D341Med (cell line): ENCODE measurements at places on chromosomes 5 and 9.
A peak's percentile ranks its signal among the peaks of the same experiment; 100 is the strongest.

- DNase-seq = no peak
These were observed 424.6 kb upstream of the KLF4 start for GRCh38 chr9:107914151-107914550.

- no peak for DNase-seq
These were observed 35.1 kb downstream of the MRPL36 start for GRCh38 chr5:1764606-1764960.

DNA sequence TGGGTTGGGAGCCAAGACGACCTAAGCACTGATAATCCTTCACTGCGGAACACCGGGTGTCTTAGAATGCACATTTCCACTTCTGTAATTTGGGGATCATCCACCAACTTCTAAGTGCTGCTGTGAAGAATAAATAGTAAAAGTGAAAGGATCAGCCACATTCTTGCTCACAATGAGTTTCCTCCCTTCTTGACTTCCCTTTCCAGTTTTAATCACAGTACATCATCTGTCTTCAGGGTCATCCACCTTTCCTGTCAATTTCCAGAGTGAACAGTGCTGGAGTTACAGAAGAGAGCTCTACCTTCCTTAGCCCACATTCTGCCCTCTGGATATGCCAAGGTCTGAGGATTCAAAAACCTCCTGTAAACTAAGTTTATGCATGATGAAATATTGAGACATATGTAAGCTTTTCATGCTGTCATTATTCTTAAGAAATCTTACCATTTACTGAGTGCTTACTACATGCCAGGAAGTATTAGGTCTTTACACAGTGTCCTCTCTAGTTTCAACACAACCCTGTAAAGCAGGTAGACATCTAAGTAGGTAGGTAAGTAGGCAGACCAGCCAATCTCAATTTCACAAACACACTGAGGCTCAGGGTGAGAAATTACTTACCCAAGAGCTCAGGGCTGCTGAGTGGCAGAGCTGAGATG is 105.2 kb downstream of the CDK5RAP2 start:
- no peak for DNase-seq

- DNase-seq = no peak
These were observed 28.8 kb downstream of the RAB14 start for GRCh38 chr9:121172726-121173487.

GRCh38 chr5:103624035-103624480 is 61.5 kb upstream of the NUDT12 start:
- no peak for DNase-seq

DNA sequence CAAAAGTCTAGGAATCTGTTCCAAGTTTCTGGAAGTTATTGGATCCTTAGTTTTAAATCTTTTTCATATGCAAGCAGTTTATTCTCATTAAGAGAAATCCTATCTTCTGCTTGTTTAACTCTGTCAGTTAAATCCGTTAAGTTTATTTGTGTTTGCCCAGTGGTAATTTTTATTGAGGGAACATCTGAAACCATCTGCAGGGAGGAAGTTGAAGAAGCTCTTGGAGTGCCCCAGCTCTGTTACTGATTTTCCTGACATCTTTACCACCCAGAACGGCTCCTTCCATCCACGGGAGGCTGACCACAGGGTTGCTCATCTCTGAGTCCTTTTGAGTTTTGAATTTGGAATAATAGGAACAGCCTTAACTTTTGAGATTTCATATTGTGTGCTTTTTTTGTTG is 99.9 kb upstream of the ZNF618 start:
- DNase-seq = no peak

GRCh38 chr5:81856948-81857928 is 106.3 kb upstream of the SSBP2 start:
- DNase-seq = peak; percentile 42
